CD4-positive, alpha-beta T cell treated with Interleukin-15 for 4 hours (primary cell): ENCODE measurements at places on chromosomes 6 and 20.
A peak's percentile ranks its signal among the peaks of the same experiment; 100 is the strongest.

DNA sequence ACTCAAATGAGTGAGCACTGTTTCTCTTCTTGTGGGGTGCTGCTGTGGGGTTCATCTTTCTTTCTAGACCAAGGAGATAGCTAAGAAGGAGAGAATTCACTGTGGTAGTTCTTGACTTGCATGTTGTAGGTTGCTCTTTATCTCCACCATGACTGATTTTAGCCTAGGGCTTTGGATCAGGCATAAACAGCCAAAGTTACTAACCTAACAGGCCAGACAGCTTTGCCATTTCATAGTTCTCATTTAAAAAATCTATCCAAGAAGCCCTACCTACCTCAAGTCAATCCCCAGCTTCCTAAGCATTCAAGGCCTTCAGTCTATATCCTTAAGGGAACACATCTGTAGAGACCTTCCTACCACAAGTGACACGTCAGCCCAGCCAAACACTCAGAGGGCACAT is 107.9 kb upstream of the CARMIL1 start:
- no peak for DNase-seq

- no peak for DNase-seq
Observed at GRCh38 chr20:44418069-44418905, 57.4 kb upstream of the TTPAL start.

DNA sequence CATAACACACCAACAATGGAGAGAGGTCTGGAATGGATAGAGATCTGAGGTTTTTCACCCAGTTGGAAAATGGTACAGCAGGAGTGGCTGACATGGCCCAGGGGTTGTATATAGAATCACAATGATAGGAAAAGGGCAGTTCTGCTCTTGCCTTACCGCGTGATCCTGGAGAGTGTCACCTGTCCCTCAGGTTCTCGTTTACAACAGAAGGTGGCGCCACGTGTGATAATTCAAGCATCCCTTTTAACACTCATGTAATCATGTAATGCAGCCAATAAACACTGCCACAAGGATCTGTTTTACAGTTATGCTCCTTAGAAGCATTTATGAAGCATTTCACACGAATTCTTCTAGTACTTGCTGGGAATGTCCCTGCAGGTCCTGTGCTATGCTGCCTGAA is 12.9 kb upstream of the WFDC2 start:
- DNase-seq = peak; percentile 19

DNA sequence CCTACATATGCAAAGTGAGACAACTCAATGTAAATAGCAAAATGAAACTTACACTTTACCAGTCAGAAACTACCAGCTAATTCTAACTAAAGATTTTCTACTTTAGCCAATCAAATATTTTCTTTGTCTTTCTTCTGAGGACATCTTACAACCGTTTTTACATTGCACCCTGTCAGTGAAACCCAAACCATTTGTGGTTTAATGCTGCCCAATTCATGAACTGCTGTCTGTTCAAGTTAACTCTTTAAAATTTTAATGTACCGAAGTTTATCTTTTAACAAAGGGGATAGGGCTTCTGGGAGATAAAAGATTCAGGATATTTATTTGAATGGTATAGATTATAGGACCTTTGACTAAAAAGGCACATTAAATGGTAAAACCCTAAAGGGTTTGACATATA is 121.3 kb upstream of the HDDC2 start:
- no peak for DNase-seq

DNA sequence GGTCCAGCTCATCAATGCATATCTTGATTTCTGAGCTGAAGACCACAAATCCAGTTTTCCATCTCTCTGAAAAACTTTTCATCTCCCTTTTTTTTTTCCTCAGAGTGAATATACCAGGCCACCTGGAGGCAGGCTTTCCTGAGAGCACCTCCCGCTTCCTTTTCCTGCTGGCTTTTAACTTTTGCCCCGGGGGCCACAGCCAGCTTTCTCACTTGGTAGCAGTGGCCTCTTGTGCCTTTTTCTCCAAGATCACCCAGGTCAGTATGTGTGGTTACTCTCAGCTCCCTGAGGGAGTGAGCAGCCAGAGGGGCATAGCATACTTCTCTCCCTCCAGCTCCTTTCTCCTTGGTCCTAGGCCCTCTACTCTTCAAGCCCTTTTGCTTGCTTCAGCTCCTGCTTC is at the start of gene BTN1A1:
Gene BTN1A1, plus strand, starts transcription at position 202 of the 400 bp plus-strand sequence. CDS start 984 bp downstream, outside the sequence.
- DNase-seq = no peak

- no peak for DNase-seq
Observed at GRCh38 chr6:26342106-26343004, 22.6 kb upstream of the BTN3A2 start.

- DNase-seq = no peak
Observed at GRCh38 chr6:22956029-22956681, 386.8 kb downstream of the HDGFL1 start.

GRCh38 chr20:40815156-40816038 is 126.4 kb upstream of the MAFB start:
- DNase-seq = no peak

GRCh38 chr6:12395898-12396297 is 105.7 kb downstream of the EDN1 start:
- DNase-seq = no peak

DNA sequence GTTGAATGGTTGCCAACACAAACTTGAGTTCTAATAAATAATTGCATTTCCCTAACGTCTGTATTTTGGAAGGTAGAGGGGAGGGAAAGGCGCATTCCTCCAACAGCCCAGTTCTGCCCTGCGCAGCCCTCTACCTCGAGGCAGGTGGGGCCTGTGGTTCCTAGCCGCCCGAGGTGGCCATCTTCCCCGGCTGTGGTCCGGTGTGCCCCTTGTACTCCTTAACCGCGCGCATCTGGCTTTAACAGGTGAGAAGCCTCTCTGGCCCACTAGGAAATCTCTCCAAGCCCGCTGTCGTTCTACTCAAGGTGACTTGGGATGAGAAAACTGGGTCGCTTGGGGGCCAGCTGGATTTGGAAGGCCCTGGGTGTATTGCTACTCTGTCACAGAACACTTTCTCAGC is 1.7 kb downstream of the KHDC3L start:
- no peak for DNase-seq

- no peak for DNase-seq
Observed at GRCh38 chr6:21219241-21219640, 374.3 kb upstream of the SOX4 start.

DNA sequence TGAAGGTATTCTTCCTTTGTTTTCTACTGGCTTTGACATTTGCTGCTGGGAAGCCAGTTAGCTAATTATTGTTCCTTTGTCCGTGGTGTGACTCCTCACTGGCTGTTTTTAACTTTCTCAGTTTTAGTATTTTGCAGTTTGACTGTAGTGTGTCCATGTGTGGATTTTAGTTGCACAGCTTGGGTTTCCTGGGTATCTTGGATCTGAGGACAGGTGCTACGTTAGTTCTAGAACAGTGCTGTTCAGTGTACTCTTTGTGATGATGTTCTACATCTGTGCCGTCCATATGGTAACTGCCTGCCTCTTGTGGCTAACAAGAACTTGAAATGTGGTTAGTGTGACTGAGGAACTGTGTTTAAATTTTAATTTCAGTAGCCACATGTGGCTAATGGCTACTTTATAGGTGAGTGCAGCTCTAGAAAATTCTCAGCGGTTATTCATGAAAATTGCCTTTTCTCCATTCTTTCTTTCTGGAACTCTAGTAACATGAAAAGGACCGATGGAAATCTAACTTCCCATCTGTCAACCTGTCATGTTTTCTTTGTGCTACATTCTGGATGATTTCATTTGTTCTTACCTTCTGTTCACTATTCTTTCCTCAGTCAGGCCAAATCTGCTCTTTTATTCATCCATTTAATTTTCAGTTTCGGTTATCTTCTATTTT is 7.4 kb downstream of the SNX9 start:
- no peak for DNase-seq
